T-helper 17 cell (primary cell): ENCODE measurements at places on chromosomes 3 and 15. TPM values are rescaled to one million over a fixed set of nuclear protein-coding genes. Genes with fewer than 3 reads are reported as not detected.
A peak's percentile ranks its signal among the peaks of the same experiment; 100 is the strongest.

The SLC12A8 gene
- total RNA-seq, result 0.40 TPM

DNA sequence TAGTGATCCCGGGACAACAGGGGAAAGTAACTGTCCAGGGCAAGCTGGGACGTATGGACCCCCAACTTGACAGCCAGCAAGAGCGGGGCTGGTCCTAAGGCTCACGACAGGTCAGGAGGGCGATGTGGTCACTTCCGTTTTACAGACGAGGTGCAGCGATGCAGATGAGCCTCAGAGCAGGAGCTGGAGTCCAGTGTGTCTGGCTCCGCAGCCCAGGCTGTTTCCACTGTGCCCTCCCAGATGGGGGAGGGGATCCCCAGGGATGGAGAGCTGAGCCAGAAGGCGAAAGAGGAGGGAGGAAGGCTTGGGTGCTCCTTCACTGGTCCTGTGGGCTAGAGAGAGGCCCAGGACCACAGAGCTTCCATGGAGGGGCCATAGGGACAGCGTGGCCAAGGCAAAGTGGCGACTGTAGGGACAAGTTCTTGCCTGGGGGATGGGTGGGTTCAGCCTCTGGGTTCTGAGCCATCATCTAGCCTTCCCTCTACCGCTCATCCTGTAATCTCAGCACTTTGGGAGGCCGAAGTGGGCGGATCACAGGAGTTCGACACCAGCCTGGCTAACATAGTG, 5.7 kb downstream of the SNX33 start:
- no peak overlapping the region for H3K4me3 ChIP-seq
- H3K36me3 ChIP-seq, result no peaks in the 10 kb centered on the region
- H3K27ac ChIP-seq, result peak overlapping the region; percentile 61
- no peak for DNase-seq
- no peaks in the 10 kb centered on the region for H3K27me3 ChIP-seq

GRCh38 chr3:189593581-189593980, 37.6 kb upstream of the TP63 start:
- H3K4me3 ChIP-seq, result no peak overlapping the region
- no peak overlapping the region for H3K27ac ChIP-seq
- H3K36me3 ChIP-seq, result no peaks in the 10 kb centered on the region
- no peaks in the 10 kb centered on the region for H3K4me1 ChIP-seq
- no peak for DNase-seq

The C3orf18 gene
- 15.0 TPM for total RNA-seq

The RTP1 gene
- total RNA-seq, result not detected

The ZNF662 gene
- total RNA-seq, result 0.94 TPM

GRCh38 chr15:59995568-59996297, 8.4 kb upstream of the FOXB1 start:
- H3K36me3 ChIP-seq, result peaks cover 3% of the 10 kb centered on the region
- DNase-seq, result no peak
- H3K27ac ChIP-seq, result peak overlapping the region; percentile 89

The GOLGA6D gene
- 0.10 TPM for total RNA-seq

- DNase-seq, result no peak
- no peak overlapping the region for H3K27ac ChIP-seq
- peaks cover 26% of the 10 kb centered on the region for H3K4me1 ChIP-seq
- no peak overlapping the region for H3K4me3 ChIP-seq
- no peaks in the 10 kb centered on the region for H3K27me3 ChIP-seq
- H3K36me3 ChIP-seq, result peaks cover 6% of the 10 kb centered on the region
Measured at GRCh38 chr3:141737093-141737492, 1.0 kb upstream of the RNF7 start.

DNA sequence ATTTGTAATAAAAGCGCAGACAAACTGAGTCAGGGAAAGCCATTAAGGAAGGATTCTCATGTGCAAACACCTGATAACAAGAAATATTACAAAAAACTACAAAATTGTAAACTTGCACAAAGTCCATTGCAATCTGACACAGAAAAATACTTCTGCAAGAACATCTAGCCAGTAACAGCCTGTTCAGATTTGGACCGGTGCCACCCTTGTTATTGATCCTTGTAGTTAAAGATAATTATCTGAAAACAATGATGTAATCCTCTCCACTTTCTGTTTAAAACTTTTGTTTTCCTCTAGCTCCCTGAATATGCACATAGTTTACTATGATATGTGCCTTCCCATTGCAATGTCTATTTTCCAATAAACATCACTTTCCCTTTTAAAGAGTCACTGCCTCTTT, 1090.2 kb downstream of the PLOD2 start:
- H3K4me1 ChIP-seq, result no peaks in the 10 kb centered on the region
- H3K4me3 ChIP-seq, result no peak overlapping the region
- H3K27ac ChIP-seq, result no peak overlapping the region
- H3K36me3 ChIP-seq, result no peaks in the 10 kb centered on the region

The TRAT1 gene
- 87.0 TPM for total RNA-seq

DNA sequence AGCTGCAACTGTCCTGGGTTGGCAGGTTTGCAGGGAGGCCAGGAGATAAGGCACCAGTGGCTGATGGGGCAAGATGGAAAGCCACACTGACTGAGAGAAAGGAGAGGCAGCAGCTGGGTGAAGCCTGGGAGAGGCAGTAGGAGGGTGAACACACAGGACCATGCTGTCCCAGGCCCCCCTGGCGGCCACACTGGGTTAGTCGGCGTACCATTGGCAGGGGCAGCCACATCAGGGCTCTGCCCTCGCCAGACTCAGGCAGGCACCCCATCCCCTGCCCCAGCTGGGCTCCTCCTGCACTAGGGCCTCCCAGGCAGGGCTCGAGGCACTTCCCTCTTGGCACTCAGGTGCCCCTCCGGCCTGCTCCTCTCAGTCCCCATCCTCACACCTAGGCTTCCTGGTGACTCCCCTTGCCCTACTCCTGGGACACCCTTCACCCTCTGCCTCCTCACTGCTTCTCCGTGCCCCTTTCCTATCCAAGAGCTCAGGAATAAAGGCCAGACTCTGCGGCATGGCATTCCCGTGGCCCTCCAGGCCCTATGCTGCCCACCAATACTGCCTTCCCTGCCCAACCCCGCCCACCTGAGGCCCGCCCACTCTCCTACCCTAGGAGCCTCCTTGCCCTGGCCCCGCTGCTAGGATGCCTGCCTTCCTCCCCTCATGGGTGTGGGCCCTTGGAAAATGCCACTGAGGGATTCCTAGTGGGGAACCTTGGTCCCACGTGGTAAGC, 28.7 kb upstream of the DUSP7 start:
- no peaks in the 10 kb centered on the region for H3K36me3 ChIP-seq
- H3K27me3 ChIP-seq, result no peaks in the 10 kb centered on the region
- no peak for DNase-seq
- peak overlapping the region; percentile 67 for H3K27ac ChIP-seq

The PLCH1 gene
- 0.15 TPM for total RNA-seq

DNA sequence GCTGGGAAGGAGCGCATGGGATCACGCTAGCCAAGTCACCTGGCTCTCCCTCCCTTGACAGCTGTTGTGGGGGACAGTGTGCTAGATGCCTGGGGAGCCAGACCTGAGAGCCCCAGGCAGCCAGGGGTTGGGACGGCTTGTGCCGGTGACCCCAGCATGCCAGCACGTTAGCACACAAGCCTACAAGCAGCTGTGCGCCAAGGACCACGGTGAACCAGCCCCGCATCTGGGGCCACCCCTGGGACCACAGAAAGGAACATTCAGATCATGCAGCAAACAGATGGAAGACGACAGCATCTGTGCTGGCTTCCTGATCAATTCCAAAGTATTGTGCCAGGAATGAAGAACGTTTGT, 64.8 kb downstream of the NTRK3 start:
- no peak overlapping the region for H3K27ac ChIP-seq
- H3K4me3 ChIP-seq, result no peak overlapping the region
- H3K4me1 ChIP-seq, result peaks cover 3% of the 10 kb centered on the region
- peaks cover 20% of the 10 kb centered on the region for H3K27me3 ChIP-seq
- no peak for DNase-seq
- H3K36me3 ChIP-seq, result no peaks in the 10 kb centered on the region

- H3K36me3 ChIP-seq, result no peaks in the 10 kb centered on the region
- H3K27ac ChIP-seq, result no peak overlapping the region
- DNase-seq, result no peak
- H3K27me3 ChIP-seq, result peaks cover 37% of the 10 kb centered on the region
- H3K4me1 ChIP-seq, result peaks cover 2% of the 10 kb centered on the region
Measured at GRCh38 chr3:126538316-126538715, 14.4 kb downstream of the CHST13 start.

- H3K36me3 ChIP-seq, result peaks cover 6% of the 10 kb centered on the region
- peak overlapping the region; percentile 64 for H3K4me3 ChIP-seq
- H3K27me3 ChIP-seq, result peaks cover 83% of the 10 kb centered on the region
- no peak overlapping the region for H3K27ac ChIP-seq
- H3K4me1 ChIP-seq, result peaks cover 18% of the 10 kb centered on the region
Measured at GRCh38 chr3:44058022-44058867, 183.4 kb upstream of the TOPAZ1 start.

The ISLR2 gene
- total RNA-seq, result not detected

- H3K4me3 ChIP-seq, result no peak overlapping the region
- H3K36me3 ChIP-seq, result no peaks in the 10 kb centered on the region
- H3K27me3 ChIP-seq, result peaks cover 5% of the 10 kb centered on the region
- H3K4me1 ChIP-seq, result no peaks in the 10 kb centered on the region
Measured at GRCh38 chr15:63983061-63983711, 63.1 kb downstream of the DAPK2 start.

The KBTBD8 gene
- total RNA-seq, result 13.1 TPM

GRCh38 chr15:58396181-58396580, 35.6 kb upstream of the LIPC start:
- H3K27me3 ChIP-seq, result peaks cover 39% of the 10 kb centered on the region
- DNase-seq, result no peak
- H3K4me1 ChIP-seq, result peaks cover 2% of the 10 kb centered on the region
- no peak overlapping the region for H3K4me3 ChIP-seq
- H3K36me3 ChIP-seq, result peaks cover 10% of the 10 kb centered on the region
- no peak overlapping the region for H3K27ac ChIP-seq

DNA sequence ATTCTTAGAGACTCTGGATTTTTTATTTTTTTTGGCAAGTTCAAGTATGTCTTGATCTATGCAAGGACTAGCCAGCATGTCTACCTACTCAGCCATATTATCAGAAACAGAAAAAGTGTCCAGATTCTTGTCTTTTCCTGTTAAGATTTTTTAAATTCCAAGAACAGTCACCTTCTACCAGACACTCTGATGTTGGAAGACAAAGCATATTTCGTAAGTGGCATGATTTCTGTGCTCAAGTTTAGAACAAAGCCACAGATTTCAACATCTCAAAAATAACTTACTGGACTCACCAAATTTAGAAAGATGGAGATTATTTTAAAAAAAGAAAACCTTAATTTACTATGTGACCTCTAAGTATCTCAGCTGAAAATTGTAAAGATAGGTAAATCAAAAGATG, 61.9 kb downstream of the GOLGA6L7 start:
- no peak for DNase-seq
- no peak overlapping the region for H3K27ac ChIP-seq
- H3K27me3 ChIP-seq, result peaks cover 24% of the 10 kb centered on the region

The SLC12A1 gene
- total RNA-seq, result not detected

The CHL1 gene
- total RNA-seq, result not detected

The NOX5 gene
- not detected for total RNA-seq

DNA sequence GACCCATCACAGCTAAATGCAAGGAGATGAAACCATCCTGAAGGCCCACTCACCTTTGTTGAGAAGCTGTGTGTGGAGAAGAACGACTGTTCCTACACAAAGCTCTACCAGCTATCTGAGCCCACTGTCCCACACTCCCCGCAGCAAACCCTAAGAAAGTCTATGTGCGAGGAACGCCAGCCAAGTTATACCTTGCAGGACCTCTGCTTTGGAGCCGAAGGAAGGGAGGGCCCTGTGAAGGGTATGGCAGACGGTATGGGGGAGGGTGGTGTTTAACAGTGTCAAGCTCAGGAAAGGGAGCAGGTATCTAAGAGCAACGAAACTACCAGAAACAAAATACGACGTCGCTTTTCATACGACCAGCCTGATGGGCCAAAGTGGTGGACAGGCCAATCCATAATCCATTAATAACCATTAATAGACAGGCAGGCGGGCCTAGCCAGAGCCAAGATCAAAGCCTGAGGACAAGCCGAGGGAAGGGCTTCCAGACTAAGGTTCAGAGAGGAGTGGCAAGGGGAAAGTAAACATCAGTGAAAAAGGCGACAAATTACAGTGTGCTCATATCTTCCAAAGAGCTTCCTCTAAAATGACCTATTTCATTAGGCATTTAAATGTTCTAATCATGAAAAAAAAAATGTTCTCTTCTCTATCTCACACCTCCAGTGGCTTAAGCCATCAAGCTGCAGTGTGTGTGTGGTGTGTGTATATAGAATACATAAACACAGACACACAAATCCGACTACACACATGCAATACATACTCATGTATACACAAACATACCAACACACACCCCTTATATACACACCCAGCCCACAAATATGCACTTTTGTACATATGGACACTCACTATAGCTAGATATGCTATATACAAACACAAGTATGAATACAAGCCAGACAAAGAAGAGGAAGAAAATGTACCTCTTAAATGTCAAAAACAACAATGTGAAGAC, 43.9 kb downstream of the PTPN23 start:
- peaks cover 9% of the 10 kb centered on the region for H3K4me1 ChIP-seq
- DNase-seq, result no peak

The SYNPR gene
- not detected for total RNA-seq

The KIF23 gene
- 1.6 TPM for total RNA-seq

The EFHB gene
- 1.0 TPM for total RNA-seq

DNA sequence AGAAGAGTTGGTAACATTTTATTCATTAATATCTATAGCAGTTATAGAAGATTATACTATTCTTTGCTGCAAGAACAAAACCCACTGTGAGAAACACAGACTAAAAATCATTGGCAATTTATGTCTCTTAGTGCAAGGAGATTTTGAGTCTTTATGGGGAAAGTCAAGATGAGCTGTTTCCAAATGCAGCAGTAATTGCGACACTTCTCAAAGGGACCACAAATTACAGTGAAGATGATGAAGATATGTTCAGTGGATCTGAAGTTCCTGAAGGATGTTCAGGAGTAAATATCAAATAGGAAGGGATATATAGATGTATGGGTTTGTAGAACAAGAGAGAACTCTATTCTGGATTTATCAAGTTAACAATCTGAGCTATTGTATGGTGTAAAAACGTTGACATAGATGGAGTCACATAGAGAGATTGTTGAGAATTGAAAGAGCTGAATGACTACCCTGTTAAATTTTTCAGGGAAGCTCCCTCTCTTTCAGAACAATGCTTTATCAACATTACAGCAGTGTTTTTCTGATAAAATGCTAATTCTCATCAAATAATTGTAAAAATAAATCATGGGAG, 71.8 kb downstream of the DTWD1 start:
- no peak for DNase-seq
- H3K27ac ChIP-seq, result no peak overlapping the region
- no peaks in the 10 kb centered on the region for H3K36me3 ChIP-seq
- no peaks in the 10 kb centered on the region for H3K4me1 ChIP-seq
- H3K4me3 ChIP-seq, result no peak overlapping the region

GRCh38 chr3:196763179-196763578, 23.5 kb downstream of the PAK2 start:
- peaks cover 27% of the 10 kb centered on the region for H3K4me1 ChIP-seq
- no peaks in the 10 kb centered on the region for H3K27me3 ChIP-seq
- DNase-seq, result no peak
- no peak overlapping the region for H3K4me3 ChIP-seq
- peak overlapping the region; percentile 62 for H3K27ac ChIP-seq

The KCNH8 gene
- total RNA-seq, result 0.75 TPM
